ENCODE measurements at places on chromosomes 2 and 18.

DNA sequence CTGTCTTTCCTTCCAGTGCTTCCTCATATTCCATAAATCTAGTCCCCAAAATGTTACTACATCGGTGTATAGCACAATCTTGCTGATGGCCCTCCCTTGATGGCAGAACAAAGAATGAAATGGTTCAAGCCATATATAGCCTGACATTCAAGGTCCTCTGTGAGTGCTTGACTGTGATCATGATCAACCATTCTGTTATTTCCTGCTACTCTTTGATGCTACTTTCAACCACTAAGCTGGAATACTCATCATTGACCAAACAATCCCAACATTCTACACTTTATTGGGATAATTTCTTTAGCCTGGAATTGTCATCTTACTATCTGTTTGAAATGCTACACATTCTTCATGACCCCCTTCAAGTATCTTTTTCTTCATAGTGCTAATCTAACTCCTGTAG, 633.9 kb downstream of the PLCL1 start:
- DNase-seq, result no peak

DNA sequence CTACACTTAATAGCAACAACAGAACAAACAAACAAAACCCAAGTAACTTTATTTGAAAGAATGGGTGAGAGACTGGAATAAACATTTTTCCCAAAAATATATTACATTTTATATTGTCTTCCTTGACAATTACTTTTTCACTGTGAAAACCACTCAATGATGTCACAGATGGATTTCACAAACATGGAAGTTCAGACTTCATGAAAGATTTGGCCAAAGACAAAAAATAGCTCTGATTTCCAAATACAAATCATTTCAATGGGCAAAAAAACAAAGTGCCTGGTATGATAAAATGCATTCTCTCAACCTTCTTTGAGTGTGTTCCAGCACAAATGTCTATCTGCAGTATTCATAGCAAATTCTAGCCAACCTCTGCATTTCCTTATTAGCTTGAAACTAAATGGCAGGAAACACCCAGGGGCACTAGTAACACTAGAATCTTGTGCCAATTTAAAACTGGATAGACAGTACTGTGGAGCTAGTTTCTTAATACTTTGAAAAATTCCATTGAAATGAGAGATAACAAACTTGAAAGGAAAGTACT, 28.5 kb upstream of the NAPG start:
- DNase-seq, result no peak

DNA sequence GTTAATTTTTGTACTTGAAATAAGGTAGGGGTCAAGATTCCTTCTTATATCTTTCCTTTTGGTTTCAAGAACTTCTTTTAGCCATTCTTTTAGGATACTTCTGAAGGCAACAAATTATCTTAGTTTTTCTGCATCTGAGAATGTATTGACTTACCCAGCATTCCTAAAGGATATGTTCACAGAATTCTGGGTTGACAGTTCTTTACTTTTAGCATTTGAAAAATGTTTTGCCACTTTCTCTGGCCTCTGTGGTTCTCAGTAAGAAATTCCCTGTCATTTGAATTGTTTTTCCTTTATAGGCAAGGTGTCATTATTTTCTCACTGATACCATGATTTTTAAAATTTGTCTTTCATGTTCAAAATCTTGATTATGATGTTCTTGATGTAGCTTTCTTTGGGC, 162.4 kb downstream of the GALNT1 start:
- DNase-seq, result no peak

- no peak for DNase-seq
Observed at GRCh38 chr18:37484983-37485834, 80.4 kb downstream of the CELF4 start.

- no peak for DNase-seq
Observed at GRCh38 chr2:31384351-31384750, 30.2 kb downstream of the XDH start.

- DNase-seq, result no peak
Observed at GRCh38 chr2:19357402-19358241, 801 bp downstream of the OSR1 start.

DNA sequence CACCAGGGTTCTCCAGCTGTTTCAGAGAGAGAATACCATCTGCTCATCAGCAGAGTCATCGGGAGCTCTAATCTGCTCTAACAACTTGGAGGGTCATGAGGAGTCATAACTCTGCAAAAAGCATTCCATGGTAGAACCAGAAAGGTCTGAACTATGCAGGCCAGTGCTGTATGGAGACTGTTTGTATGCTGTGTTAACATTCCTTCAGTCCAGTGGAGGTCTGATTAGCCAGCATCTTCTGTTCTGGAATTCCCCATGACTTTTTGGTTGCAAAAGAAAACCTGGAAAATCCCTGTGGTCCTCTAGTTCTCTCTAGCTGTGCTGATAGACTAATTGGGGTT, 9.4 kb upstream of the ITGB6 start:
- DNase-seq, result no peak

- no peak for DNase-seq
Observed at GRCh38 chr2:24520175-24520574, 29.1 kb downstream of the NCOA1 start.

DNA sequence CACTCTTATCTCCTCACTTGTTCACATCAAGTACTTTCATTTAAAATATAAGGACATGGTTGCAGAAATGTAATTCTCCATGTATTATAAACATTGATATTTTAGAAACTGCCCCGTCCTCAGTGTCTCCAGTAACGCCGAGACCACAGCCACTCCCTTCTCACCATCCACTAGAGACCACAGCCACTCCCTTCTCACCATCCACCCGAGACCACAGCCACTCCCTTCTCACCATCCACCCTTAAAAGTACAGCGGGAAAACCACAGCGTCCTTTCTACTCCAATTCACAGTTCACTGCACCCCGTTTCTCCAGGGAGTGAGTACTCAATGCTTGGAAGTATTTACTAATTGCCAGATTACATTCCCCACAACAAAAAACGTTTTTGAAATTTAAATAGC, 1452.2 kb upstream of the ACVR2A start:
- no peak for DNase-seq
